ENCODE measurements at places on chromosomes 1 and 21.

DNA sequence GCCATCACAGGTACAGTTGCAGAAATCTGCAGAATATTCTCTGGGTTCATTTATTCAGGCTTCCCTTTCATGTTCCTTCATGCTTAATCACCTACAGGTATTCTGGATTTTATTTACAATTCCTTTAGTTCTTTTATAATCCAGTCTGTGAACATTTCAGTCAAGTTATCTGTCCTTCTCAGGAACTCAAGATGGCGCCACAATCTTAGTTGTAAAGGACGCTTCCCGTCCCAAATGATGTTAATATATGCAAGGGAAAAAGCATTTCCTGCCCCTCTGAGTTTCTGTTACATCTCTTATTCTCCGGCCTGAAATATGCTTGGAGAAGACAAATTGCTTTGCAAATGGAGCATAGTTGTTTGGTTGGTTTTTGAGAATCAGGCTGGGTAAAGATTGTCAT lies 19.3 kb downstream of the F3 start:
- peak; percentile 82 for DNase-seq

- DNase-seq = peak; percentile 76
Measured at GRCh38 chr1:54934869-54935268, 45.6 kb upstream of the TMEM61 start.

- DNase-seq = no peak
Measured at GRCh38 chr1:14294006-14294405, 304.5 kb upstream of the KAZN start.

DNA sequence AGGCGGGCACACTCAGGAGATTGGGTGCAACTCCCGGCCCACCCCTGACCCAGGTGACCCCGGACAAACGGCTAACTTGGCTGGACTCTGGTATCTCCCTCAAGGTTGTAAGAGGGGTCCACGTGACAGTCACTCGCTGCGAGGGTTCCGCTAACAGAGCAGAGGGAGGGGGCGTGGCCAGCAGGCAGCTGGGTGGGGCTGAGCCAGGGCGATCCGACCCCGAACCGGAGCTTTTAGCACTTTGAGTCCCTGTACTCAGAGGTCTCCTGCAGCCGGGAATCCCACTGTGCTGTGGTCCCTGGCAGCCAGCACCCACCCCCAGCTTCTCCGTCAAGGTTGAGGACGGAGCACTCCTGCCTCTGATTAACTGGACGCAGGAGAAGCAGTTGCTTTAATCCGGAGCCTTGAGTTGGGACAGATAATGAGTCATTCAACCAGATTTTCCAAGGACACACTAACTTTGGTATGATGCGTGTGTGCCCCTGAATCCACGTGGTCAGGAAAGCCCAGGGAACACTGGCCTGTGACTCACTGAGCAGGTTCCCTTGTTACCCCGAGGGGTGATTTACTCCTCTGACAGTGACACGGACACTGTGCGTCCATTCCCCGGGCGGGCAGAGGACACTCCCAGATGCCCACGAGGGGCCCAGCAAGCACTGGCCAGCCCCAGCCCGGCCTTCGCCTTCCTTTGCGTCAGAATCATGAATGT lies 16.8 kb downstream of the TRPM2 start:
- DNase-seq = no peak

DNA sequence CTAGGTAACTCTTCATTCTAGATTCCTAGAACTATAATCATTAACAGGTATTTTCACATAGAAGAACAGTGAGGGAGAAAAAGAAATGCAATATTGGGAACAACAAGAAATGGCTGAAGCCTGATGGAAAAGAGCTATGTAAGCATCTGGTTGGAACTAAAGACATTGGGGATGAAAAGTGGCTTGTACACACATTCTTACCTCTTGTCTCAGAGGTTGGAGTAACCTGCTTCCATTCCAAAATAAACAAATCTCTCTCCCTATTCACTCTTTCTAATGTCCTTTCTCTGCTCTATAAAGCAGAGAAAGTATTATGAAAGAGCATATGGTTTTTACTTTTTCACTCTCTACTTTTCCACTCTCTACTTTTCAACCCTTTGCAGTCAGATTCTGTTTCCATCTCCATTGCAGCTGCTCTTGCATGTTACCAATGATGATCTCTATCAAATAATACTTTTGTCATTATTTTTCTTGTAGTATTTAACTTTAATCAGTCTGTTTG lies 37.5 kb downstream of the CMPK1 start:
- no peak for DNase-seq

DNA sequence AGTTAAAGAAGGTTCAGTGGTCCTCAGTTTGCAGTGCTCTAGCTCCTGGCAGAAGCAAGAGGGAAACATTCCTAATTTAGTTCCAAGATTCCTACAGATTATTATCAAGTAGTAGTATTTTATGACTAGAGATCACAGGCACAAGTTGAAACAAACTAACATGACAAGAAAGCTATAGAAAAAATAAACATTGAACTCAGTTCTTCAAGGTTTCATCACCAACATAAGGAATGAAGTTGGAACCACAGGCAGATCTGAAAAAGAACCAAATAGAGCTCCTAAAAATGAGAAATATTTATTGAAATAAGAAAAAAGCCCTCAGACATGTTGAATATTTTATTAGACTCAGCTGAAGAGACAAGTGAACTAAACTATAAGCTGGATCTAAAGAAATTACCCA lies 40.6 kb downstream of the PDC start:
- no peak for DNase-seq

DNA sequence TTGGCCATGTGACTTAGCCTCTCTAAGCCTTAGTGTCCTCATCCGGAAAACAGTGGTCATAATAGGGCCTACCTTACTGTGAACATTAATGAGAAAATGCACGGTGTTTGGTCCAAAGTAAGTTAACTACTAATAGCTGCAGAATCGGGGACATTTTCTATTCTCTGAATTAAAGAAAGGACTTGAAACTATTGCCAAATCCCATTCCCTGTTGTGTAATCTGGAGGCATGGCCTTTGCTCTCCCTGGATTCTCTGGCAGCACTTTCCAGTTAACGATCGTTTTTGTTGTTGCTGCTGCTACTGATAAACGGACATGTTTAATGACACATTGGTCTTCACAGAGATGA lies 30.5 kb downstream of the FMO4 start:
- no peak for DNase-seq

- no peak for DNase-seq
Measured at GRCh38 chr1:1973716-1974642, 29.6 kb downstream of the CFAP74 start.

- no peak for DNase-seq
Measured at GRCh38 chr1:31441970-31442647, 29.1 kb downstream of the SERINC2 start.

DNA sequence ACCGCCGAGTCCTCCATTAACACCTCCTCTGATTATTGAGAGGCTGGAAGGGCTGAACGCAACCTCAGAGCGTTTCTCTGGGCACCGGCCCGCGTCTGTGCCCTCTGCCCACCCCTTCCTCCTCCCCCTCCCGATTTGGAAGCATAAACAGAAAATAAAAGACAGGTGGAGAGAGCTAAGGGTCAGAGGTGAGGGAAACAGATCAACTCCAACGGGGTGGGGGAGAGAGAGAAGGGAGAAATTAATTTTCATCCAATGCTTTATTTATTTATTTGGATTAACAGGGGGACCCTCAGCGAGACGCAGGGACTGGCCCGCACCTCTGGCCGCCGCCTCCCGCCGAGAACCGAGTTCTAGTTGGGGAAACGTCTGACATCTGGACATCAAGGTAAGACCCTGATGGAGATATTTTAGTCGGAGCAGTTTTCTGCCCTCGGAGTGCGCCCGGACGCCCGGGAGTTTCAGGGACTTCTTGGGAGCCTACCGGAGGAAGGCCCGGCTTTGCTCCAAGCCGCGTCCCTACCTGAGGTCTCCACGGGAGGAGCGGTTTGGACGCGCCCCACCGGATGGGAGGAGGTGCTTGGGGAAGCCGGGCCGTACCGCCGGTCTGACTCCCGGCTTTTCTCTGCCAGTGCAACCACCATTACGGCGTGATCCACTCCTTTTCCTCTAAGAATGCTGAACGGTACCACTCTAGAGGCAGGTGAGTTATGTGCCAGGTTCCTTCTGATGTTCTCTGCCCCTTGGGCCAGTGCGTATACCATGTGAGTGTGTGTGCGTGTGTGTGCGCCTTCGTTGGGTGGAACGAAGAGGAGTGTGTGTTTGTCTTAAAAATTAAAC lies 5.1 kb upstream of the LHX9 start:
- DNase-seq = no peak

- no peak for DNase-seq
Measured at GRCh38 chr21:14846621-14847020, 218.2 kb downstream of the NRIP1 start.

DNA sequence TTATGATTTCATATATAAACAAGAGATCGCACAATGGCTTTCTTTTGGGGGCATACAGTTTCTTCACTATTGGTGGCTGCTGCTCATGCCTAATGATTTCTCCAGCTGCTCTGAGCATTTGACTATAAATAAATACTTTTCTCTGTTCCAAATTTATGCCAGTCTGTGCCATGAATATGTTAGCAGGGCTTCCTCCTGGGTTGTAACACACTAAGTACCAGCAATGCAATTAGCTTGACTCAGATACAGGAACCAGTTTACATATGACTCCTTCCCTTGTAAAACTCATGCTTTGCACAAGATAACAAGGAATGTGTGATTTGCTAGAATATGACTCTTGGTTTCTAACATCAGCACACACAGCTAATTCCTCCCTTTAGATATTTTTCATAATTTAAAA lies 1629.7 kb downstream of the NCAM2 start:
- DNase-seq = no peak

DNA sequence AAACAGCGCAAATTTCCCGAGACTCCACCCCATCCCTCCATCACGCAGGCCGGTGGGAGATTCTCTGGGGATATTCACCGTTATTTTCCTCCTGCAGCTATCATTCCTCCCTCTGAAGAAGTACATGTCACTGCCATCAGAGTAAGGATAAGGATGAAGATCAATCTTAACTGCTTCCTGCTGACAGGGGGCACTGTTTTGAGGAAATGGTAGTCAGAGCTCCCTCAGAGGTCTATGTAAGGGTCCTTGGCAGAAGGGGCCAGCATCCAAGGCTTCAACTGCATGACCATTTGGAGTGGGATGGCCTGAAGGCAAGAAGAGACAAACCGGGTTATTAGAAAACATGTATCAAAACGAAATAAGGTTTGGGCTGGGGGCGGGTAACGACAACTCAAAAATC lies 111.5 kb downstream of the KCNK1 start:
- no peak for DNase-seq

DNA sequence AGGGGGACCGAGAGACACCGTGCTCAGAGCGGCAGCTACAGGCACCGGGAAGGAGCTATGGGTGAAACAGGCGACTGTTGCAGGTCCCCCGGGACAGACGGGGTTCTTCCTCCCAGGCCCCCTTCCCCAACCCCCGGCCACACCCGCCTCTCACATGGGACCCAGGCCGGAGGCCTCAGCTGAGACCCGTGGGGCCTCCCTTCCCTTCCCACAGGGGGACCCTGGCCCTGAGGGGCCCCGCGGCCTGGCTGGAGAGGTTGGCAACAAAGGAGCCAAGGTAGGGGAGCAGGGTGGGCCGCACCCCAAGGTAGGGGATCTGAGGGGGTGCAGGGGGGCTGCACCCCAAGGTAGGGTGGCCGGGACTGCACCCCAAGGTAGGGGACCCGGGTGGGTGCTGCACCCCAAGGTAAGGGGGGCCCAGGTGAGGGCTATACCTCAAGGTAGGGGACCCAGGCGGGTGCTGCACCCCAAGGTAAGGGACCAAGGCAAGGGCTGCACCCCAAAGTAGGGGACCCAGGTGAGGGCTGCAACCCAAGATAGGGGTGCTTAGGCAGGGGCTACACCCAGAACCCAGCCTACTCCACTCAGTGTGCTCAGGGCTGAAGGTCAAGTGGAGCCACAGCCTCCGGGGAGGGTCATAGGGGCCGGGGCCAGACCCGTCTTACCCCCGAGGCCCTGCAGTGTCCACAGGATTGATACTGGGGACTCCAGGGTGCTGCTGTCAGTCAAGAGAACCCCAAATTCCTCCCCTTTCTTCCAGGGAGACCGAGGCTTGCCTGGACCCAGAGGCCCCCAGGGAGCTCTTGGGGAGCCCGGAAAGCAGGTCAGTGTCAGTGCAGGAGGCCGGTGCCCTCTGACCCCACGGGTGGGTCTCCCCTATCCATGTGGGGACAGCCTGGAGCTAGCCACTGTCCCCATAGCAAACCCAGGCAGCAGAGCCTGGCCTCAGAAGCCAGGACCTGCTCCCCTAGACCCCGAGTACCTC lies 22.7 kb downstream of the COL6A2 start:
- no peak for DNase-seq

DNA sequence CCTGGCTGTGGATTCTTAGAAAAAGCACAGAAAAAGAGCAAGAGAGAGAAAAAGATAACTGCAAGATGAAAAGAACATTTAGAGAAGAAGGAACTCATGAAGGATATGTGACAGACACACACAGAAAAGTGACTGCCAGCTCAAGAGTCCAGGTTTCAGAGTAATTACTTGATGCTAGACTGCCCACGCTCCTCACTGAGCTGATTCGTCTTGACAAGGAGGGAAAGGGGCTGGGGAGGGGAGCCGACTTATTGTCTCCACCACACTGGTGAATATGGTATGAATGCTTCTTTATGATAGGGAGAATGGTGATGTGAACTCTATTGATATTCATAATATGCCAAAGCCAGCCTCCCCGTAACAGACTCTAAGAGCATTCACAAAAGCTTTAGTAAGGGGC lies 140.4 kb downstream of the BRINP2 start:
- no peak for DNase-seq

DNA sequence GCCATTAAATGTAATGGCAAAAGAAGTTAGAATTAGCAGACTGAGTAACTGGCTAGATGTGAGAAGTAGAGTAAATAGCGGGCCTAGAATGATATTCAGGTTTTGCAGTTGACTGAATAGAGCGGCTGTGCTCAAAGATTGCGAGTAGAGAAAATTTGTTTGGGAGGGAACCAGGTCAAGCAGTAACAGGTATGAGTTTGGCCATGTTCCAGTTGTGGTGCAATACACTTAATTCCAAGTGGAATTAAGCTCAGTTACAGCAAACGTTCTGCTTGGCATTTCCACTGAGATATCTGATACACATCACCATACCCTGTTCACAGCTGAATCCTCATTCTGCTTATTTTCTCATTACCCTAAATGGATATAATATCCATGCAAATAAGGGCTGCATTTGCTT lies 1382.9 kb downstream of the MRPL39 start:
- no peak for DNase-seq

- no peak for DNase-seq
Measured at GRCh38 chr1:59136541-59137275, 160.2 kb upstream of the FGGY start.

GRCh38 chr1:159775716-159776115 lies 5.0 kb upstream of the DUSP23 start:
- DNase-seq = no peak

- DNase-seq = peak; percentile 26
Measured at GRCh38 chr21:34039678-34040382, 33.5 kb upstream of the MRPS6 start.

DNA sequence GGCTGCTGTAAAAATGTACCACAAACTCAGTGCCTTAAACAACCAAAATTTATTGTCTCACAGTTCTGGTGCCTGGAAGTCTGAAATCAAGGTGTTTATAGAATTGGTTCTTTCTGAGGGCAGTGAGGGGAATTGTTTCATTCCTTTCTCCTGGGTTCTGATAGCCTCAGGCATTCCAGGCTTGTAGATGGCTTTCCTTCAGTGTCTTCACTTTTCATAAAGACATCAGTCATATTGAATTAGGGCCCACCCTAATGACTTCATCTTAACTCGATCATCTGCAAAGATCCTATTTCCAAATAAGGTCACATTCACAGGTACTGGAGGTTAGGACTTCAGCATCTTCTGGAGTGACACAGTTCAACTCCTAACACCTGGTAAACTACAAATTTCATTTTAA lies 15.0 kb downstream of the CDKN2C start:
- DNase-seq = no peak

GRCh38 chr1:185268352-185268751 lies 48.7 kb downstream of the IVNS1ABP start:
- DNase-seq = no peak

Data from umbilical cord (tissue), 2 donors.